ENCODE measurements at places on chromosomes 6 and 20.

DNA sequence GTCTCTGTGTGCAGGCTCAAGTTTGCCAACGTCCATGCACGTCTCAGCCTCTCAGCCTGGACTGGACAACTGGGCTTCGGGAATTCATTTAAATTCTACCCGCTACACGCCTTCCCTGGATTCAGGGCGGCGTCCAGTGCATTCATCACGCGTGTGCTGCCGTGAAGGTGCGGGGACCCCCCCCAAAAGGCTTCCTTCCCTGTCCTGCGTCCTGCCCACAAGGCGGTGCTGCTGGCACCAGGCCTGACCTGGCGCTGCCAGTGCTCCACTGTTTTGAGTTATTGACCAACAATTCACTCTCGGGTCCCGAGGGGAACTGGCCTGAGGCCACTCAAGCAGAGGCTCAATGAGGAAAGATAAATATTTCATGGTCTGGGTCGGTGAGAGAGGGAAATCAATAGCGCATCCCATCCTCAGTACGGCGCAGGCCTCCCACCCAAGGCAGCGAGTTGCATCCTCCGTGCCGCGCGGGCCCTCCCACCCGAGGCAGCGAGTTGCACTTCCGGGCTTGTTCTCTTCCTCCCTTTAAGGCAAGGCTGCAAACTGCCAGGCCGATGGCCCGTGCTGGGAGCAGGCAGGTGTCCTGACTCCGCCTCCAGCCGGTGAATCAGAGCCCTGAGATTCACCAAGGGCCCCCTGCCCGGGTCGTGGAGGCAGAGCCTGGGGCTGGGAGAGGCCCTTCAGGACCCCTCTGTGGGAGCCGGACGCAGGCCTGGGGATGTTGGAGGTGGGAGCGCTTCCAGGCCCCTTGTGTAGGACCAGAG lies 22.8 kb upstream of the BHLHE23 start:
- DNase-seq: no peak

DNA sequence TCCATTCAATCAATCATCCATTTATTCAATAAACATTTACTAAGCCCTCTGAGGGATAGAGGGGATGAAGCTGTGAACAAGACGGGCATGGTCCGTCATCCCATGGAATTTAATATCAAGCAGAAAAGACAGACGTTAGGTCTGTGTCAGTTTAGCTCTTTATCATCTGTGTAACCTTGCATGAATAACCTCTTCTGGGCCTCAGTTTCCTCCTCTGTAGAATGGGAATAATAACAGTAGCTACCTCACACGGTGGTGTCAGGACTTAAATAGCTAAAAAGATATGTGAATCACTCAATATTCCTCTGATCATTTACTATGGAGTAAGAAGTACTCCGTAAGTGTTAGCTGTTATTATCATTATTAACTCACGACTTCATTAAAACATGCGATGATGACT lies 21.3 kb downstream of the CDH22 start:
- no peak for DNase-seq

DNA sequence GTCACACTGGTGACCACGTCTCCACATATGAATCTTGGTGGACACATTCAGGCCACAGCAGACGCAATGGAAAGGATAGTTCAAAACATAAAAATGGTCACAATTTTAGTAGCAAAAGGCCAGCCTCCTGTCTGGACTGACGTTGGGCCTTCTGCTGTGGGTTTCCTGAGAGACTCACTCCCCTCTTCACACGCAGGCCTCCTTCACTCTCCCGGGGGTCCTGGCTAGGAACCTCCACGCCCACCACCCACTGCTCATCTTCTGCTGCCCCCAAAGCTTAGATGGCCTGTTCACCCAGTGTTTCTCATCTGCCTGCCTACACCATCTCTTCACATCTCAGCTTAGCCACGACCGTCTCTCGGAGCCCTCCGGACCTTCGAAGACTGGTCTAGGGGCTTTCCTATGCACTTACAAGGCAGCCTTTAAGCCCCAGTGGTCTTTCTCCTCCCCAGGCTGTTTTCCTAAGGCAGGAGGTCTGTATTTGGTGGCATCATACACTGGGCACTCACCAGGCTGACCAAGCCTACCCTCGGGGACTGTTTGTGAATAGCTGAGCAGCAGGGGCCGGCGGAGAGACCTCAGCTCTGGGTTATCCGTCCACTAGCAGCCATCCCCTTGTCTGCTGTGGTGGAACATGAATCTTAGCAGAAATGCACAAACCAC lies 46.6 kb upstream of the AFDN start:
- no peak for DNase-seq

- no peak for DNase-seq
Observed at GRCh38 chr20:60238992-60239660, 280.9 kb downstream of the CDH26 start.

DNA sequence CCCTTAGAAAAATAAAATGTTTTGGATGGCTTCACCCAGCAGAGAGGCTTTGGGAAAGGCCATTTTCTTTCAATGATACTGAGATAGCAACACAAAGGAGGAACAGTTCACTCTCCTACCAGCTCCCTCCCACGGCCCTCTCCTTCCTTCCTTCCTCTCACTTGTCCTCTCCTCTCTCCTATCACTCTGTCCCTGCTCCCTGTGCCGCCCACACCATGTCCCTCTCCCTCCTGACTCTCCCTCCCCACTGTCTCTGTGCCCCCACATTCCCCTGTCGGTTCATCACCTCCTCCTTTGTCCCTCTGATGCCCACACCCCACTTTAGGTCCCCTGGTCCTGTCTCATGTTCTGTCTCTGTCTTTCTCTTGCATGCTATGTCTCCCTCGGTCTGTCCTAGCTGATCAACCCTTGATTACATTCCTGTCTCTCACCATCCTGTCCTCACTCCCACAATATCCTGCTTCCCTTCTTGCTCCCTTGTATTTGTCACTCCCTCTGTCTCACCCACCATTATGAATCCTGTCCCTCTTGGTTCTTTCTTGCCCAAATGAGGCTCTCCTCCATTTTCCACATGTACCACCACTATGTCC lies 30.1 kb downstream of the ELMO2 start:
- DNase-seq: no peak

GRCh38 chr20:57566803-57567459 lies 6.0 kb downstream of the PCK1 start:
- DNase-seq: no peak

DNA sequence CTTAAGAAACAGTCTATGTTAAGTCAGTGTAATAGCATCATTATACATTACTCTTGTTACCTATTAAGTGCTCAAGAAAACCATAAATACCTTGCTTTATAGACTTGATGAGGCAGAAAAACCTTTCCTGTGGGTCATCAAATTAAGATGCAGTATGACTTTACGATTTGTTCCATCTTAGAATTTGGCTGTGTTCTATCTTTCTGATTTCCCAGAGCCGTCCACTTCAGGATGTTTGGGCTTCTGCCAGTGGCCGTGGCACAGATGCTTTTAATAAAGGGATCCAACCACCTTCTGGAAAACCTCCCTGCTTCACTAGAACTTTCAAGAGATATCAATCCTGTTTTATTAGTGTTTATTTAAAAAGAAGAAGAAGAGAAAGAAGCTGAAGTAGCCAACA lies 71.2 kb downstream of the PDE7B start:
- peak; percentile 78 for DNase-seq

DNA sequence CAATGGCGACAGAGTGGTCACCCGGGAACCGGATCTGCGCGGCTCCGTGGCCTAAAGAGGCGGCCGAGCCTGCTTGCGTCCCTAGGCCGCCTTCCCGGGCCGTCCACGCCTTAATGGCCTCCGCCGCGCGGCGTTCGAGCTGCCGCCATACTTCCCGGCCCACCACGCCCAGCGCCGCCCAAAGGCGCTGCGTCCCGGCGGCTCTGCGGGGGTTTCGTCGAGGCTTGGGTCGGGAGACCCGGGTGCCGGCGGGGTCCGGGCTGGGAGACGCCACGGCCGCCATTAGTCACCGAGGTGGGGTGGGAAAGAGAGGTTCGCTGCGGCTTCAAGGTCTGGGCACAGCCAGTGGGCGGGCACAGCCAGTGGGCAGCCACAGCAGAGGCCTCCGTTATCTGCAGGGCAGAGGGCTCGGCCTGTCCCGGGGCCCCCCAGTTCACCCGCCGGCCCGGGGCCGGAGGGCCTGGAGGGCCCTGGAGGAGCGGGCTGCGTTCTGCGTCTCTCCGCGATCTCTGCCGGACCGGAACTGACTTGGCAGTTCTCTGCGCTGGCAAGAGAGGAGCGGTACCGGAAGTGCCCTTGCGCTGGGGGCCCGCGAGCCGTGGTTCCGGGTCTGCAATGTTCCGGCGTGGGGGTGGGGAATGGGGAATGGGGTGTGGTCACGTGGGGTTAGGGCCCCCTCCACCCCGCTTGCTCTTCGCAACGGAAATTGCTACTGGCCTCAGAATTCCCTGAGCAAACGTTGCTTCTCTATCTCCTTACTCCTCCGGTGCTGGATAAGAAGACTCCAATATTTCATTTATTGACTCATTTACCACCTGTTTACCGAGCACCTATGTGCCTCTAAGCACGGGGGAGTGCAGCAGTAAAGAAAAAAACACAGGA lies 82.3 kb downstream of the CNBD2 start:
- DNase-seq: peak; percentile 75

- DNase-seq: no peak
Observed at GRCh38 chr20:61113731-61114130, 138.3 kb upstream of the CDH4 start.

Measured in NCI-H446 treated with DMSO at 0.1 percent for 48 hours (cell line).